ENCODE measurements at places on chromosomes 2 and 18. TPM values are rescaled to one million over a fixed set of nuclear protein-coding genes. Genes with fewer than 3 reads are reported as not detected.

Gene UPP2
- total RNA-seq = not detected

Gene SNTG2
- not detected for total RNA-seq

Gene TPO
- not detected for total RNA-seq

Gene LRP2
- total RNA-seq = not detected

Gene FAM110C
- under 0.01 TPM for total RNA-seq

Gene SP5
- not detected for total RNA-seq

Gene FABP1
- total RNA-seq = not detected

Gene GCKR
- 3.5 TPM for total RNA-seq

Gene INPP4A
- total RNA-seq = 19.4 TPM

Gene RNF152
- 33.3 TPM for total RNA-seq

Gene NBAS
- total RNA-seq = 105 TPM

Gene TM4SF20
- 0.23 TPM for total RNA-seq
